ENCODE measurements at places on chromosomes 3 and 15.

- no peak for DNase-seq
Measured at GRCh38 chr15:72907733-72908132, 124.2 kb upstream of the ADPGK start.

DNA sequence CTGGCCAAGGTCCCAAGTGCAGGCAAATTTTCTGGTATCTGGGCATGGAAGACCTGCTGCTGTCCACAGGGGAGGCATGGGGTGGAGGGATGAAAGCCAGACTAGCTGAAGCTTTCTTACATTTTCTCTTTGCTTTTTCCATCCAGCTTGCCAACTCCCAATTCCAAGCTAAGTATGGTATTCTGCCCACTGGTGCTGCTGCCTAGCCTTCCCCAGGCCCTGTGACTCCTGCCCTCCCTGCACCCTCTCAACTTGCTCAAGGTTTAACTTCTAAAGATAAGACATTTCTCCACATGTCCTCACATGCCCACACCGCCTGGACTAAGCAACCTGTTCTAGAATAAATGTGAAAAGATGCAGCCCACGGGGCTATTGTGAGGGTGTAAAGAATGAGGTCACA lies 59.5 kb upstream of the HACD2 start:
- no peak for DNase-seq

DNA sequence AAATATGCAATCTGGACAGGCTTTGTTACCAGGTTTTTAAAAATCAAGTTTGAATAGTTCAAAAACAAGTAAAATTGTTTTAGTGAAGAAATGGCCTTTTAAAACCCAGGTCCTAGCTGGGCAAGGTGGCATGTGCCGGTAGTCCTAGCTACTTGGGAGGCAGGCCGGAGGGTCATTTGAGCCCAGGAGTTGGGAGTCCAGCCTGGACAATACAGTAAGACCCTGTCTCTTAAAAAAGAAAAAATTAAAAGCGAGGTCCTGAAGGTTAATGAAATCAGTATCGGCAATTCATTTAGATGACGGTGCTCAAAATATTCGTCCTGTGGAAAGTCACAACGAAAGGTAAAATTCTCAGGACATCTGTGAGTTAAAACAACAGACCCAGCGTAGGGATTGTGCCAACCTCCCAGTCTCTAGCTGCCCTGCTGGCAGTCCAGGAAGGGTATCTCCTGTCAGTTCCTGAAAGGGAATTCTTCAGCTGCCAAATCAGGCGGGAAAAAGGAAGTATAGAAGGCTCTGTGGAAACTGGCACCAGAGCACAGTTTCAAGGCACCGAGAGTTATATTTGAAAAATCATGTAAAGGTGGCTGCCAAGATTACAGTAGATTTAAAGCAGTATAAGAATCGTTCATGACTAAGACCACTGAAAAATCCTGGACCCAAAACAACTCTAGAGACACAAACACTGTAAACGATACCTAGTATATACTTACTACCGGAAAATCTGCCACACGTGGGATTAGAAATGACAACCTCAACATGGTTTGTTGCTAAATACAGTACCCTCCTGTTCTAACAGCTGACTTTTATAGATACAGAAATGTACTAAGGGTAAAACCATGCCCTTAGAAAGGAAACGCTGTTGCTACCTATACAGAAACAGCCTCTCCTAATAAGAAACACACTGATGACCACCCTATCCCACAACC lies 1.2 kb upstream of the ABHD17C start:
- DNase-seq = peak; percentile 4

DNA sequence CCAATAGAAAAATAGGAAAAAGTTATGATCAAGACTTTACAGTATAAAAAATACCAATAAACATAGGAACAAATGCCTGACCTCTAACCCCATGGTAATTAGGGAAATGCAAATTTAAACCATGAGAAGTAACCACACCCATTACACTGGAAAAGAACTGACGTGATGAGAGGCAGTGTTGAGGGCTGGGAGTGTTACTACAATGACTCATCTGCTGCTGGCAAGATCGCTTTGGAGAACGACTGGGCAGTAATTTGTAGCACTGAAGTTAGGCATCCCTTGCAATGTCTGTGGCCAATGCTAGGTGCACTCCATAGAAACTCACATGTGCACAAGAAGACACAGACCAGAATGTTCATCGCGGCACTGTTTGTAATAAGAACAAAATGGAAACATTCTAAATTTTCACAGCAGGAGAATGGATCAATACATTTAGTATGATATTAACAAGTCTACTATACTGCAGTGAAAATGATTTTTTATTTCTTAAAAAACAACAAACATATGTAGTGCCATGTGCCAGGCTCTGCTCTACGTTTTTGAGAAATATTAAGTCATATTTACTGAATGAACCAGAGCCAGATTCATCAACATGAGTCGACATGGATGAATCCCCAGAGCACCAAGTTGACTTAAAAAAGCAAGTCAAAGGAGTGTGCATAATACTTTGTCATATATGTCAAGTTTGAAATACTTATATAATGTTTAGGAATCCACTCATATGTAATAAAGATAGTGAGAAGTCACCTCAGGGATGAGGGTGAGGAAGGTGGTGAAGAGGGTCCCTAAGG lies 37.6 kb upstream of the EPHB3 start:
- DNase-seq = peak; percentile 75

GRCh38 chr3:62019906-62020305 lies 353.4 kb downstream of the FEZF2 start:
- no peak for DNase-seq

- DNase-seq = no peak
Measured at GRCh38 chr3:38133557-38134405, 3.1 kb downstream of the ACAA1 start.

DNA sequence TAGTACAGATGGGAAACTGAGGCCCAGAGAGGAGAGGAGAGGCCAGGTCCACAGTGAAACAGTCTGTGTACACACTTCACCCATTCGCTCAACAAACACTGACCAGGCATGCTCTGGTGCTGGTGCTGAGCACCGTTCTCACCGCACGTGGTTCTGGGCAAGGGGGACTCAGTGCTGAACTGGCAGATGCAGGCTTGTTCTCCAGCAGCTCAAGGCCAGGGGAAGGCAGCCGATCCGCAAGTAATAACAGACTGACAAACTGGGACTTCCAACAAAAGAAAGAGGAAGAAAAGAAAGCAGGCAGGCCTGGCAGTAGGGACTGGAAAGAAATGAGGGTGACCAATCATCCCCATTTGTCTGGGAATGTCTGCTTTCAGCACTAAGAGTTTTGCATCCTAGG lies 25.6 kb upstream of the LINGO1 start:
- no peak for DNase-seq
